ENCODE measurements at places on chromosomes 5 and 9. TPM values are rescaled to one million over a fixed set of nuclear protein-coding genes. Genes with fewer than 3 reads are reported as not detected.

- H3K27me3 ChIP-seq = no peaks in the 10 kb centered on the region
- H3K36me3 ChIP-seq = no peaks in the 10 kb centered on the region
- no peak for DNase-seq
- H3K4me1 ChIP-seq = peaks cover 58% of the 10 kb centered on the region
Measured at GRCh38 chr5:112642885-112643284, 94.8 kb upstream of the APC start.

The MYOT gene
- not detected for total RNA-seq

GRCh38 chr5:100430268-100431195 is 104.6 kb upstream of the FAM174A start:
- no peaks in the 10 kb centered on the region for H3K4me1 ChIP-seq
- H3K27me3 ChIP-seq = no peaks in the 10 kb centered on the region
- no peak overlapping the region for H3K27ac ChIP-seq
- H3K4me3 ChIP-seq = no peak overlapping the region

DNA sequence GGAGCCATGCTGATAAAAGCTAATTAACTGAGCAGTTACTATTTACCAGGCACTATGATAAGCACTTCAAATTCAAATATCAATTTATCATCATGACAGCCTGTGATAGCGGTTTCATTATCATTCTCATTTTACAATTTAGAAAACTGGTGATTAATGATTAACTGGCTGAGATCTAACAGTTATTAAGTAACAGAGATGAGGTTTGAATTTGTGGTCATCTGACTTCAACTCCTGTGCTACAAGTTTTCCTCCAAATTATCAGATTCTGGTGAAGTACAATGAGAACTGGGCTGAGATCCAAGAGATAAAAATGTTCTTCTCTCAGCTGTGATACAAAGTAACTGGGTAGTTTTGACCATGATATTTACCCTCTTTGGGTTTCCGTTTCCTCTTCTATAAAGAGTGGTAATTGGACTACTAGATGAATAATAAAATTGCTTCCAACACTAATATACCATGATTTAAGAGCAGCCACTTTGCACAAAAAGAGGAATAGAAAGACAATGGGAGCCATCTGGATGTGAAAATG is 74.5 kb upstream of the CCNG1 start:
- peaks cover 4% of the 10 kb centered on the region for H3K27me3 ChIP-seq
- H3K27ac ChIP-seq = no peak overlapping the region
- no peak overlapping the region for H3K4me3 ChIP-seq

DNA sequence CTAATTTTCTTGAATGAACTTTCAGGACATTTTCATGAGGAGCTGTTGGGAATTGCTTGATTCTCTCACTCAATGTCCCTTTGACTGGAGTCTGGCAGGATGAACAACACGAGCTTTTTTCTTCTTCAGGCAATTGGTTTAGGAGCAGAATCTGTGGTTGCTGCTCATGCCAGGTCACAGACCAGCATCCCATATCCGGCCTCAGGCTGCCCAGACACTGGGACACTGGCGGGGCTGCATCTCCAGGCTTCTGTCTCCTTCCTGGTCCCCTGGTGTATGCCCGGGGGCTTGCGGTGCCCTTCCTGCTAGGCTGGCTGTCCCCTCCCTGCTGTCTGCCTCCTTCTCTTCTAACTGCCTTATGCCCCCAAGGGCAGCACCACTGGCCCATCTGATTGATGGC is 311.5 kb upstream of the DAP start:
- no peaks in the 10 kb centered on the region for H3K4me1 ChIP-seq
- H3K27ac ChIP-seq = no peak overlapping the region
- no peak for DNase-seq

- no peak overlapping the region for H3K4me3 ChIP-seq
- DNase-seq = no peak
- no peaks in the 10 kb centered on the region for H3K4me1 ChIP-seq
- H3K27me3 ChIP-seq = no peaks in the 10 kb centered on the region
Measured at GRCh38 chr5:177290816-177291596, 12.5 kb downstream of the RAB24 start.

GRCh38 chr5:102295534-102296177 is 428 bp downstream of the SLCO4C1 start:
- no peak overlapping the region for H3K27ac ChIP-seq
- peak overlapping the region; percentile 87 for H3K4me3 ChIP-seq

- H3K4me1 ChIP-seq = peaks cover under 1% of the 10 kb centered on the region
- peaks cover 18% of the 10 kb centered on the region for H3K36me3 ChIP-seq
- H3K27me3 ChIP-seq = peaks cover 54% of the 10 kb centered on the region
- H3K4me3 ChIP-seq = no peak overlapping the region
Measured at GRCh38 chr5:168802337-168802736, 223.2 kb upstream of the PANK3 start.

- H3K27me3 ChIP-seq = no peaks in the 10 kb centered on the region
- peaks cover 12% of the 10 kb centered on the region for H3K36me3 ChIP-seq
Measured at GRCh38 chr9:87160148-87161102, 213.1 kb upstream of the GAS1 start.

DNA sequence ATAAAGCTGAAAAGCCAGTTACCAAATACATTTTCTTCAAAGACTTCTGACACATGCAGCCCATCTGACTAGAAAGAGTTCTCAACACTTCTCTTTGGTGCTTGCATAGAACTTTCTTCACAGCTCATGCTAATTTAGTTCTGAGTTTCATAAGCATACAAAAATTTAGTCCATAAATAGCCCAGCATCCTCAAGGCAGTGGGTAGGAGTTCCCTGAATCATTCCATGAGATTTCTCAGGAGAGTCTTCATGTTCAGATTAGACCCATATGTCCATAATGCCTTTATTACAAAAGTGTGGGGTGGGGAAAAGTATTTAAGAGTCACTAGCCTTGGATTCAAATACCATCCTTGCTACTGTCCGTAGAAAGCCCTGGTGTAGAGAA is 290.2 kb upstream of the RGMB start:
- H3K27ac ChIP-seq = no peak overlapping the region
- no peak for DNase-seq
- no peaks in the 10 kb centered on the region for H3K36me3 ChIP-seq

The TIFAB gene
- not detected for total RNA-seq

- no peak within 1 kb of the TSS for H3K4me3 ChIP-seq
- DNase-seq = no peak
- H3K36me3 ChIP-seq = peaks cover 17% of the 10 kb centered on the region
- H3K27ac ChIP-seq = no peak within 1 kb of the TSS
Measured at GRCh38 chr5:176899296-176899891, at the start of gene HK3. Gene HK3, minus strand, starts transcription at chr5:176899346. Its CDS starts 3,187 bp downstream, at chr5:176896159.

The VLDLR gene
- total RNA-seq = 47.8 TPM

DNA sequence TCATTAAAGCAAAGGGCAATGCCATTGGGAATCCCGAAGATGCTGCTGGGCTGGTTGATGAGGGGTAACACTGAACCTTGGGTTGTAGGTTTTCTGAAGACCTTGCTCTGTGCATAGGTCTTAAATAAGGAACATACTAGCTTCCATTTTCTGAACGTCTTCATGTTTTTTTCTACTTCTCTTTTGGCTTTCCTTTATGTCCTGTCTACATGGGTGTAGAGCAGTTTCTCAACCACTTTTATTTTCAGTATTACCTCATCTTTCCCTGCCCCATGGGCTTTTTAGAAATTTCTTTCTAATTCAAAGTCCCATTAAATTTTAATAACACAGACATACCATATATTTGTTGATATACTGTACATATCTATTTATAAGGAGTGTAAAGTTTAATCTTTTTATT is at the start of gene IFNA14:
Gene IFNA14, minus strand, starts transcription at position 95 of the 400 bp plus-strand sequence. Its CDS starts 70 bp downstream, at position 25.
- H3K27ac ChIP-seq = no peak within 1 kb of the TSS
- peaks cover 44% of the 10 kb centered on the region for H3K27me3 ChIP-seq
- DNase-seq = no peak
- H3K4me1 ChIP-seq = peaks cover 1% of the 10 kb centered on the region
- no peak within 1 kb of the TSS for H3K4me3 ChIP-seq
- H3K36me3 ChIP-seq = no peaks in the 10 kb centered on the region

The ABO gene
- total RNA-seq = 2.0 TPM

The SMIM33 gene
- total RNA-seq = not detected

The SPINK7 gene
- not detected for total RNA-seq

- H3K27ac ChIP-seq = no peak overlapping the region
- no peak overlapping the region for H3K4me3 ChIP-seq
- DNase-seq = no peak
- no peaks in the 10 kb centered on the region for H3K36me3 ChIP-seq
- no peaks in the 10 kb centered on the region for H3K27me3 ChIP-seq
Measured at GRCh38 chr5:138743484-138743883, 9.7 kb upstream of the CTNNA1 start.

DNA sequence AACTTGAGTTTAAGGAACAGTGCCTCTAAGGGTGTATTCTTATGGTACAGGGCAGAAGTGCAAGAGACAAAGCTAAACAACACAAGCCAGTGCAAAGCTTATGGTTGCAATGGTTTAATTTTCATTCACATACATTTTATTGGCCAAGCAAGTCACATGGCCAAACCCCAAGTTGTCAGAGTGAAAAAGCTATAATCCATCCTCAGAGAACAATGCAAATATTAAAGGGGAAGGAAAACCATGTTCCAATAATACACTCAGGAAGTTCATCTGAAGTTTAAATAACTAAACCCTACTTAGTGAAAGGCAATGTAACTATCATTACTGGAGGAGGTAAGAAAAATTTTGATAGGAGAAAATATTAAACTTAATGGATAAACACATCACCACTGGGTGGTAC is 26.6 kb upstream of the TLR4 start:
- no peak overlapping the region for H3K27ac ChIP-seq
- H3K27me3 ChIP-seq = peaks cover 18% of the 10 kb centered on the region
- H3K4me1 ChIP-seq = no peaks in the 10 kb centered on the region
- DNase-seq = no peak

DNA sequence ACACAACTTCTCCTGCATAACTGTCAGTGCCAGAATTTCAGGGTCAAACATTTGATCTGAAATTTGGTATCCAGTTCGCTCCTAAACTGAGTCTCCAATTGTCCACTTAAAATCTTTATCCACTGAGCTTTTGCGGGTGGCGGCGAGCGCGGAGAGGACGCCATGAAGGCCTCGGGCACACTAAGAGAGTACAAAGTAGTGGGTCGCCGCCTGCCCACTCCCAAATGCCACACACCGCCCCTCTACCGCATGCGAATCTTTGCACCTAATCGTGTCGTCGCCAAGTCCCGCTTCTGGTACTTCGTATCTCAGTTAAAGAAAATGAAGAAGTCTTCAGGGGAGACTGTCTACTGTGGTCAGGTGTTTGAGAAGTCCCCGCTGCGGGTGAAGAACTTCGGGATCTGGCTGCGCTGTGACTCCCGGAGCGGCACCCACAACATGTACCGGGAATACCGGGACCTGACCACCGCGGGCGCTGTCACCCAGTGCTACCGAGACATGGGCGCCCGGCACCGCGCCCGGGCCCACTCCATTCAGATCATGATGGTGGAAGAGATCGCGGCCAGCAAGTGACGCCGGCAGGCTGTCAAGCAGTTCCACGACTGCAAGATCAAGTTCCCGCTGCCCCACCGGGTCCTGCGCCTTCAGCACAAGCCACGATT is 913.7 kb upstream of the DMAC1 start:
- H3K36me3 ChIP-seq = peaks cover 6% of the 10 kb centered on the region
- H3K27ac ChIP-seq = no peak overlapping the region
- H3K4me3 ChIP-seq = no peak overlapping the region
- no peaks in the 10 kb centered on the region for H3K27me3 ChIP-seq

The LRRC19 gene
- not detected for total RNA-seq

DNA sequence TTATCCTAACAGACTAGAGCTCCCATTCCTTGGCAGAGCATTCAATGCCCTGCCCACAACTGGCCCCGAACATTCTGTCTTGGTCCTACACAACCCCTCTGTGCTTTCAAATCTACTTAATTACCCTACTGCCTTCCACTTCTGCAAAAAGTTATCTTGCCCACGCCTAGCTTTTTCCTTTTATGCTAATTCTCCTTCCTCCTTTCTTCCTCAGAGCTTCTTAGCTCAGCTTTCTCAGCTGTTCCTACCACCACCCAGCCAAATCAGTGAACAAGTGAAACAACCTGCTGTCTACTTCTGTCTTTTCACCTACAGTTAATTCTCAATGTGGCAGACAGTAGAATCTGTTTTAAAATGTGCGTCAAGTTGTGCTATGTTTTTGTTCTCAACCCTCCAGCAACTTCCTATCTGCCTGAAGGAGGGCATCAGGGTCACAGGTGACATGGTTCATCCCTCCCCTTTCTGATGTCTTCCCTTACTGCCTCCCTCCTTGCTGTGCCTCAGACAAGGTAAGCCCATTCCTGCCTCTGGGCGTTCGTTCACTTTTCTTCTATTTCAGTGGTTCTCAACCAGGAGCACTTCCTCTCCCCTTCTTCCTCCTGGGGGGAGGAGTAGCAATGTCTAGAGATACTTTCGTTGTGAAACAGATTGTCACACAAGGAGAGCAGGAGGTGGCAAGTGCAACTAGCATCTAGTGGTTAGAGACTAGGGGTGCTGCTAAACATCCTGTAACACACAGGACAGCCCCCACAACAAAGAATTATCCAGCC is 1.3 kb upstream of the REEP5 start:
- no peak overlapping the region for H3K27ac ChIP-seq
- H3K27me3 ChIP-seq = peaks cover 6% of the 10 kb centered on the region
- H3K36me3 ChIP-seq = peaks cover 10% of the 10 kb centered on the region
- peaks cover 28% of the 10 kb centered on the region for H3K4me1 ChIP-seq
- peak overlapping the region; percentile 96 for H3K4me3 ChIP-seq

GRCh38 chr5:178416206-178416882 is 173.8 kb downstream of the COL23A1 start:
- H3K27me3 ChIP-seq = peaks cover 10% of the 10 kb centered on the region
- no peak overlapping the region for H3K27ac ChIP-seq
- peaks cover 29% of the 10 kb centered on the region for H3K4me1 ChIP-seq
- no peak overlapping the region for H3K4me3 ChIP-seq
- no peaks in the 10 kb centered on the region for H3K36me3 ChIP-seq

DNA sequence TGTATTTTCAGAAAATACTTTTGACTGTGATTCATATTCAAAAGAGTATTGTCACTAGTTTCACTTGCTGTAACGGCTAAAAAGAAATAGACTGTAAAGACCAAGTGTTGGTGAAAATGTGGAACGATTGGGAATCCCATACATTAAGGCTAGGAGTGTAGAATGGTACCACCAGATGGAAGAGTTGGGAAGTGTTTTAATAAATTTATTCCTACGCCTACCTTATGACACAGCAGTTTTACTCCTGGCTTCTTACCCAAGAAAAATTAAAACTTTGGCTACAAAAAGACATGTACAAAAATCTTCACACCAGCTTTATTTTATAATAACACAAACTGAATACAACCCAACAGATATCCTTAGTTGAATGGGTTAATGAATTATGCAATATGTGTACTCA is 256.2 kb downstream of the TAF11L14 start:
- H3K27me3 ChIP-seq = no peaks in the 10 kb centered on the region
- no peak overlapping the region for H3K27ac ChIP-seq
- no peaks in the 10 kb centered on the region for H3K4me1 ChIP-seq
- H3K4me3 ChIP-seq = no peak overlapping the region
- DNase-seq = no peak

DNA sequence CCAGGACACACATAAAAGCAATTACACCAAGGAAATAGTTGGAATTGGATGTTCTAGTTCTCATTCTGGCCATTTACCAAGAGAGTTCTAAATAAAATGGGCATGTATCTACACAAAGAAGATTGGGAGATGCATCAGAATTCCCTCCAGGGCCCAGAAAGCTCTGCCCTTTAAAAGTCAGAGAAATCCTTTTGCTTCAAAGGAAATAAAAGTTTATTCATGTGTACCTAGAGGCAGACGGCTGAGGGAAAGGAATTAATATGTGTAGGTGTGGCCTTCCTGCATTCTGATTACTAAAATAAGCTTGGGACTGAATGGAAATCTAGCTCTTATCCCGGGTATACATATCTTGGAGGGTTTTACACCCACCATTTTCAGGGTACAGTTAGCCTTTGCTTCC is 719.4 kb downstream of the SEMA5A start:
- H3K4me3 ChIP-seq = no peak overlapping the region
- no peaks in the 10 kb centered on the region for H3K4me1 ChIP-seq
- H3K27me3 ChIP-seq = no peaks in the 10 kb centered on the region
- no peak overlapping the region for H3K27ac ChIP-seq
- peaks cover 1% of the 10 kb centered on the region for H3K36me3 ChIP-seq

GRCh38 chr5:57262541-57262940 is 88.7 kb downstream of the GPBP1 start:
- H3K27ac ChIP-seq = no peak overlapping the region
- H3K27me3 ChIP-seq = no peaks in the 10 kb centered on the region
- H3K36me3 ChIP-seq = peaks cover 42% of the 10 kb centered on the region
- no peak for DNase-seq

The NSMF gene
- 85.6 TPM for total RNA-seq

Data from mesothelial cell of epicardium (in vitro differentiated cells).